ENCODE measurements at places on chromosomes 11 and 22.
A peak's percentile ranks its signal among the peaks of the same experiment; 100 is the strongest.

- DNase-seq = no peak
These were observed 7.8 kb upstream of the BMAL1 start for GRCh38 chr11:13269775-13270174.

- no peak for DNase-seq
These were observed 76.1 kb downstream of the RPL27A start for GRCh38 chr11:8758619-8759169.

GRCh38 chr22:37242395-37242918 is 1.6 kb downstream of the RAC2 start:
- no peak for DNase-seq

GRCh38 chr11:121889186-121889585 is 226.8 kb downstream of the BLID start:
- no peak for DNase-seq

GRCh38 chr11:130144861-130145281 is 14.7 kb upstream of the ST14 start:
- DNase-seq = no peak

DNA sequence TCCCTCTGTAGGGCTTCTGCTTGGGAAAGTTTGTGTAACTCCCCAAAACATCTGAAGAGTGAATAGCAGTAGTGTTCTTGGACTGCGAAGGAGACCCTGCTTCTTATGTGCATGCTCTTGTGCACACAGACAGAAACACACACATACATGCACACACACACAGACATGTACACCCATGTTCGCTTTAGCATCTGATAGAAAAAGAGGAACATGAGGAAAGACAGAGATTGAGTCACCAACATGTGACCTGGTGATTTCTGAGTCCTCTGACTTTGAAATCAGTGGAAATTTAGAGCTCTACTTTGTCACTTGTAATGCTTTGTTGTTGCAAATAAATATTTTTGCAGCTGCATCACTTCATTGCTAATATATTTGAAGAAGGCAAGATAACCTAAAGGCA is 23.8 kb downstream of the CD44 start:
- DNase-seq = no peak

DNA sequence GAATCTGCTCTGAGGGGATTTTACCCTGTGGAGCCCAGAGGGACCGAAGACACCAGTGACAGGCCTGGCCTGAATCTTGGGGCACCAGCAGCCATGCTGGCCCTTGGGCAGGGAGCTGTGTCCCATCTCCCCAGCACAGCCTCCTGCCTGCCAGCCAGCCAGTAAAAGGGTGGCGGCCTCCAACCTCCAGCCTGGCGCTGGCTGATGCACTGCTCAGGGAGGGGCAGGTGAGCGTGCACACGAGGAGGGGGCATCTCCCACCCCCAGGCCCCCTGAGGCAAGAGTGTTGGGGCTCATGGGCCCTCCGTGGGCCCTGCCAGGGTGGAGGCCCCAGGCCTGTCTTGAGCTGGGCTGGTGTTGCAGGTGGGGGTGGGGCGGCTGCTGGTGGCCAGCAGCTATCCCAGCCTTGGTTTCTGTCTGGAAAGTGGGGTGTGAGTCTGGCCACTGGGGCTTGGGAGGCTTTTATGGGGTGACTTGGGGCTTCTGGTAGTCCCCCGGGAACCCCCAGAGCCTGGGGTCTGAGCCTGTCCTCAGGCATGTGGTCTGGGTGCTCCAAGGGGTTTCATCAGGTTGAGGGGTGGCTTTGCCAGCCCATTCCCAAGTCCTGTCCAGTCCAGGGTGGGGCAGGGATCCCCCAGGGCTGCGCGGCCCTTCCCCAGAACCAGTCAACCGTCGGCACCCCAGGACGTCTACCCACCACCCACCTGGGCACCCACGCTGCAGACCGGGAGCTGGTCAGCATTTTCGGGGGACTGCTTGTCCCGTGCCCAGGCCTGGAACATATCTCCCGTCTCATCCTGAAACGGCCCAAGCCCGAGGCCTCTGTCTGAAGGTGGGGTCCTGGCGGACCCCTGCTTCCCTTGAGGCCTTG is 17.8 kb downstream of the TSPAN4 start:
- DNase-seq = no peak

GRCh38 chr11:124669193-124669592 is 4.3 kb downstream of the SIAE start:
- DNase-seq = peak; percentile 46

DNA sequence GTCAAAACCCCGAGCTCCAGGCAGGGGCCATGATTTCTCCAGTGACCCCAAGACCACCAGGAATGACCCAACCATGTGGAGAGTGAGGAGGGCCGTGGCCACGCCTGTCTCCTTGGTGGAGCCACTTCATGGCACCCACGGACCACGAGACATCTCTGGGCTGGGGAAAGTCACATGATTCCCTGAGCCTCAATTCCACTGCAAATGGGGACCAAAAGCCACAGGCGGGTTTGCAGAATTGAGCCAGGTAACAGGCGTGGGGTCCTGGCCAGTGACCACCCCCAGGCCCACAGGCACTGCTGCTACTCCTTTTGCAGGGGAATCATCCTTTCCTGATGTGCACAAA is 178.9 kb downstream of the CTTN start:
- DNase-seq = no peak

- DNase-seq = no peak
These were observed 74.8 kb downstream of the APOL5 start for GRCh38 chr22:35792506-35792905.

GRCh38 chr11:75313513-75314272 is 37.8 kb downstream of the ARRB1 start:
- DNase-seq = peak; percentile 92

DNA sequence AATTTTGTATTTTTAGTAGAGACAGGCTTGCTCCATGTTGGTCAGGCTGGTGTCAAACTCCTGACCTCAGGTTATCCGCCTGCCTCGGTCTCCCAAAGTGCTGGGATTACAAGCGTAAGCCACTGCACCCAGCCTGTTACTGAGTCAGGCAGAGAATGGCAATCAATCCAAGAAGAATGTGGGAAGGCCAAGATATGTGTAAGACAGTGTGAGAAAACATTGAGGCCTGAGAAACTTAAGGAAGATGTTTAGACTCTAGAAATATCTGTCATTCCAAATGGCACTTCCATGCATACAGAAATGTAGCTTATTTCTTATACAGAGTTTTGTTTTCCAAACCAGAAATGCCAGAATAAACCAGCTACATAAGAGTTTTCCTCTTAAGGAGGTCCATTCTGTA is 248.5 kb downstream of the ETS1 start:
- DNase-seq = no peak

- DNase-seq = no peak
These were observed 11.8 kb upstream of the MICAL2 start for GRCh38 chr11:12098601-12099000.

- peak; percentile 59 for DNase-seq
These were observed 32.8 kb downstream of the PITPNB start for GRCh38 chr22:27885977-27886842.

GRCh38 chr11:121459413-121460017 is 6.7 kb upstream of the SORL1-AS1 start:
- DNase-seq = no peak

DNA sequence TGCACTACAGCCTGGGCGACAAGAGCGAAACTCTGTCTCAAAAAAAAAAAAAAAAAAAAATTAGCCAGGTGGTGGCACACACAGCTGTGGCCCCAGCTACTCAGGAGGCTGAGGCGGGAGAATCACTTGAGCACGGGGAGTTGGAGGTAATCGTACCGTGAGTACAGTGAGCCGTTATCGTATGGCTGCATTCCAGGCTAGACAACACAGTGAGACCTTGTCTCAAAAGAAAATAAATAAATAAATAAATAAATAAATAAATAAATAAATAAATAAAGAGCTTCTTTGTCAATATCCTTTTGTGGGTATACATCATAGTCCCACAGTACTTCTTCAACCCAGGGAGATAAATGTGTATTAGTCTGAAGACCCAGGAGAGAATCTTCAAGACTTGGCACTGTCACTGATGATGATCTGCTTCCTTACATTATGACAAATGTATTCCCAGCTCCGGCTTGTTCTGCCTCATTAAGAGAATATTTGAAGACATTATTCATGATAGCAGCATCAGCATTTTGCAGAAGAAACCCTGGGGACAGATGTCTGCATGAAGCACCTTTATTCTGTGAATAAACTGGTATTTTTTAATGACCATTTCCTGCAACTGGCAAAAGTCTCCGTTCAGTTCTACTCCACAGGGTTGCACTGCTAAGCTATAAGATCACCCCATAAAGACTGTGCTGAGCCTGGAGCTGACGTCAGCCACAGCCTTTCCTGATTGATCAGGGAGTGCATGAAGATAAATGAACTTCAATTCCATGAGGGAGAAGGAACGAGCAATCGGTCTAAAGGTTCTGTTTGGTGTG is 1.6 kb upstream of the ACY3 start:
- peak; percentile 75 for DNase-seq

DNA sequence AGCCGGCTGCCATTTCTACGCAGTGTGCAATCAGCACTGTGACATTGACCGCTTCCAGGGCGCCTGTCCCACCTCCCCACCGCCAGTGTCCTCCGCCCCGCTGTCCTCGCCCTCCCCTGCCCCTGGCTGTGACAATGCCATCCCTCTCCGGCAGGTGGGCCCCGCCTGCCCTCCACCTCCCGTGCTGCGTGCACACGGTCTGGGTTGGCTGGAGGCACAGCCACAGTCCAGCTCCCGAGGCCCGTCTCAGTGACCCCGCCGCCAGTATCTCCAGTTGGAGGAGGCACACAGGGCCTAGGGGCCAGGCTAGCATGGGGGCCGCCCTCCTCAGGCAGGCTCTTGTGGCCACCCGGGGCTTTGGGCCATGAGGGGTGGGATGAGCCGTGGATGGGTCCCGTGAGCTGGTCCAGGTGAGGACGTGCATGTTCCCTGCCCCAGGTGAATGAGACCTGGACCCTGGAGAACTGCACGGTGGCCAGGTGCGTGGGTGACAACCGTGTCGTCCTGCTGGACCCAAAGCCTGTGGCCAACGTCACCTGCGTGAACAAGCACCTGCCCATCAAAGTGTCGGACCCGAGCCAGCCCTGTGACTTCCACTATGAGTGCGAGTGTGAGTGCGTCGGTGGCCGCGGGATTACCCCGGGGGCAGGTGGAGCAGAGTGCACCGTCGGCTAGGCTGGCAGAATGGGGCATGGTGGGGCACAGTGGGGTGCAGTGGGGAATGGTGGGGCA is 29.7 kb downstream of the MUC5B start:
- no peak for DNase-seq

GRCh38 chr22:37027556-37027955 is 8.0 kb downstream of the MPST start:
- no peak for DNase-seq

- DNase-seq = no peak
These were observed 16.4 kb downstream of the MTMR2 start for GRCh38 chr11:95907476-95907875.

DNA sequence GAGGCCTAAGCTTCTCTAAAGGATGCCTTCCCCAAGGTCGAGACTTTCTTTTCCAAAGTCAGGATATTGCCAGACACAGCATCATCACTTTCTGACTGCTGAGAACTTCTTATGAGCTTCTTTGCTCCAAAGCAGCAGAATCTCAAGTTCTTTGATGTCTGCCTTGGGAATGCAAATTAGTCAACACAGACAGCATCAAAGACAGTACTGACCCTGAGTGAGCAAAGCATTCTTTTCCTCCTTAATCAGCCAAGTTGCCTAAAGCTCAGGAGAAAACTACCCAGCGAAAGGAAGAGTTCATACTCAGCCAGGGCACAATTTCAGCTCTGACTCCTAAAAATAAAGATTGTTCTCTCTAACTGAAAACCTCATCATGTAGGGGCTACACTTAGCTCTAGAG is 98.0 kb downstream of the SLC36A4 start:
- no peak for DNase-seq

GRCh38 chr11:105673089-105673488 is 63.2 kb downstream of the GRIA4 start:
- DNase-seq = peak; percentile 68

- DNase-seq = peak; percentile 10
These were observed 62.0 kb upstream of the UCP3 start for GRCh38 chr11:74070723-74071492.

DNA sequence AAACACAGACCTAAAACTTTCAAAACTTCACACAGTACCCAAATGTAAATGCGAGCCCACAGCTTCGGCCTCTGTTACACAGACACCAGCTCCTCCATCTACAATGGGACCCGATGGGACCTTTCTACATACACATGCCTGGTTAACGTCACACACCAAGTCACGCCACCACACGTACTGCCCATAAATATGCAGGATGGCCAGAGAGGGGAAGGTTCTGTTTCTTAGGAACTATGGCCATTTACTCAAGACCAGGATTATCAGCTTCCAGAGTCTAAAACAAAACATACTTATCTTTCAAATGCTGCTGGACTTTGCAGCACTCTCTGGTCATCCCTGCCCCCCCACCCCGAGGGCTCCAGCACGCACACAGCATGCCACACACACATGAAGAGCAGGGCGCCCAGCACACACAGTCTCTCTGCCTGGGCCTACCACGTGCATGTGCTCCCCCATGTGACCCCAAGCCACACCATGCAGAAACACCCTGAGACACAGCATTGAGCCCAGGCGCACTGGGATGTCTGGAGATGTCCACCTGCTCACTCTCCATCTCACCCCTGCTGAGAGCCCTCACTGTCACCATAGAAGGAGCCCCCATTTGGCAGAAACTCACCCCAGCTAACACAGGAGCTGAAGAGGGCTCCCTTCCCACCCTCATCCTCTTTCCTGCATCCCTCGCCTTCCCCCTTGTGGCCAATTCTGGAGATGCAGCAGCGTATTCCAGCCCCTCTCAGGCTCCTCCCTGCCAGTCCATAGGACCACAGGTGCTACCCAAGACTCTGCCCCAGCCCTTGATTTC is 61.8 kb downstream of the SLC22A12 start:
- DNase-seq = peak; percentile 83

- peak; percentile 75 for DNase-seq
These were observed 1.6 kb upstream of the KMT2A start for GRCh38 chr11:118434553-118435289.

- no peak for DNase-seq
These were observed 12.7 kb upstream of the CNTF start for GRCh38 chr11:58609723-58610122.

DNA sequence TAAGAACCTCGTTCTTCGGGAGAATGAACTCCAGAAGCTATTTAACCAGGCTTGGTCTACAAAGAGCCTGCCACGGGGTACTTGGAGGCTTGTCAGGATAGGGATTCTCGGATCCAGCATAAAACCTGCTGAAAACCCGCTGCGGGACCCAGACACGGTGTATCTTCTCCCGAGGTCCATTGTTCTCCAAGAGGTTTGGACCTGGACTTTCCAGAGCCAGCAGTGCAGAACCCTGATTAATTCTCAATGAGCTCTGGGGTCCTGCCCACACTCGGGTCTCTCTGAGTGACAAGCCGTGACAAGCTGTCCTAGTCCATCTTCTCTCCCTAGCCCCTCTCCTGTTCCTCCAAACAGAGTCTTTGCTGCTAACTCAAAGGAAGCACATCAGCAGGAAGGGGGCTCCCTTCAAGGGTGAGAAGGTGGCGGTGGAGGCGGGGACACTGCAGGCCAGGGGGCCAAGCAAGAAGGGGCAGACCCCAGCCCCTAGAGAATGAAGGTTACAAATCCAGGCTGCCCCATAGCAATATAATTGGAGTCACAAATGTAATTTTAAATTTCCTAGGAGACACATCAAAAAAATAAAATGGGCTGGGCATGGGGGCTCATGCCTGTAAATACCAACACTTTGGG is 12.2 kb downstream of the SHANK2 start:
- no peak for DNase-seq
